NCI-H524 (cell line): ENCODE measurements at places on chromosomes 13 and 19.

GRCh38 chr19:15247107-15248014 is 15.1 kb upstream of the EPHX3 start:
- DNase-seq, result peak; percentile 59

DNA sequence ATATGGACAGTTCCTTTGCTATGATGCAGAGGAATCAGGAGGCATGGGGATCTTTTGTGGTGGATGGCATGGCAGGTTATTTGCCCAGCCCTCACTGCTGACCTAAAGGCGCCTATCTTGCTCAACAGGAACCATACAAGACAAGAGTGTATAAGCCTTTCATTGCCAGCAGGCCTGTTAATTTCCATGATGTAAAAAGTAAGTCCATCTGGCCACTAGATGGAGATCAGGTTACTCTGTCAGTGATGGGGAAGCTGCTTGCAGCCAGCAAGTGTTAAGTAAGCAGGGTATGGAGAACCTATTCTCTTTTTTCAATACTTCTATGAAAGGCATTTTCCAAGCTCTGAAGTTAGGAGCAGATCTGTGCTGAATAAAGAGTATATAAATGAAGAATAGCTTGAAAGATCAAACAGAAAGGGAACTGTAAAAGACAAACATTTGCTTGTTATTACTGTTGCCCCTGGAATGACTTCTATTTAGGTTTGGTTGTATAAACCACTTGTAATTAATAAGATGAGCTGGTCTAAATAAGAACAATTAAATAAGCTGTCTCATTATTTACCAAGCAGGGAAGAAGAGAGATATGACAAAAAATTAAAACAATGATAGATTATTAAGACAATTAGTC is 210.9 kb downstream of the RGCC start:
- peak; percentile 89 for DNase-seq

GRCh38 chr13:34628209-34628682 is 313.8 kb upstream of the NBEA start:
- no peak for DNase-seq

DNA sequence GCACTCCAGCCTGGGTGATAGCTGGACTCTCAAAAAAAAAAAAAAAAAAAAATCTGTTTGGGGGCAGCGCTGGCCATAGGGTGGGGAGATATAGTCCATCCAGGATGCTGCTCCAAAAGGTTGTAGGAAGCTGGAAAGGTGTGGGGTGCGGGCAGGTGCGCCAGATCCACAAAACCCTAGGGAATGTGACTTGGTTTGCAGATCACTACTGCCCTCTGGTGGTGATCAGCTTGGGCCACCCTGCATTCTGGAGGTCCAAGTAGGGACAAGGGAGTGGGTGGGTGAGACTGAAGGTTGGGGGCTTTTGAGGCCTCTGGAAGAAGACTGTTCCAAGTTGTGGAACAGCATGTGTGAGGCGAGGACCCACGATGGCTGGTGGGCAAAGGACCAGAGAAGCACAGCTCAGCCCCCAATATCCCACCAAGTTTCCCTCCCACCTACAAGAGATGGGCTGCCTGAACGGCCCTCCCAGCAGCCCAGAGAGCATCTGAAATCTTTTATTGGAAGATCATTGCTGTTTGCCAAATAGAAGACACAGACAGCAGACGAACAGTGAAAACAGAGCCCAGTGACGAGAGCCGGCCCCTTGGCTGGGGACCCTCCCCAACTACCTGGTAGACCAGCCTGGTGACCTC is 10.4 kb upstream of the TYK2 start:
- peak; percentile 65 for DNase-seq

DNA sequence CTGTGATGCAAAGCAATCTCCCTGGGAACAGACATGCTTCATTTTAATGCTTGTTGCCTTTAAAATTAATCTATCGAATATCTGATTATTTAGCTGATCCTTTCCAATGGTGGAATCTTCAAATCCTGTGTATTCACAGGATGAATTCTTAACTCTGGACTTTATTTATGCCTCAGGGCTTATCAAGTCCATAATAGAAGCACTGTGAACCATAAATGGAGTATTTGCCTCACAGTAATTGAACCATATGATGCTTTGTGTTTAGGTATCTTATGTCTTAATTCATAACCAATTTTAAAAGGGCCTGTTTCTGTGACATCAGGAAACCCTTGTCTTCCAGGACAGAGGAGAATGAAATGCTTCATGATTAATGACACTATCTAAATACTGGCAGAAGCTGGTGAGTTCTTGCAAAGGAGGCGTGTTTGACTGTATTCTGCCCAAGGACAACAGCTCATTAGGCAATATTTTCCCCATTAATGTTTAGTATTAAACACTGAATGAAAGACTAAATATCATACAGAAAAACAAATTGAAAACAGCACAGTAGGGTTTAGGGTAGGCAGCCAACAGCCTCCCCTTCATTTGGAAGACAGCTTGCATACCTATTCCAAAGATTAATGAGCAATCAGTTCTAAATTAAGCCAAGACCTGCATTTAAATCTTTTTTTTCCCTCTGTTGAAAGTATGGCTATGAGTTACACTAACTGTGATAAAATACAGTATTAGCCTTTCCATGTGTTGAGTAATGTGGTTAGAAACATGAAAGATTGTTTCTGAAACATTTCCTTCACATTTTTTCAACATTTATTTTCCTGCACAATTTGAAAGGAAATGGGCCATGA is 709.4 kb downstream of the PCDH9 start:
- no peak for DNase-seq

GRCh38 chr13:102650444-102650843 is 44.4 kb downstream of the METTL21C start:
- no peak for DNase-seq

GRCh38 chr13:112445411-112446271 is 69.5 kb downstream of the SPACA7 start:
- no peak for DNase-seq

GRCh38 chr19:51473009-51473707 is 5.2 kb upstream of the CEACAM18 start:
- peak; percentile 57 for DNase-seq

DNA sequence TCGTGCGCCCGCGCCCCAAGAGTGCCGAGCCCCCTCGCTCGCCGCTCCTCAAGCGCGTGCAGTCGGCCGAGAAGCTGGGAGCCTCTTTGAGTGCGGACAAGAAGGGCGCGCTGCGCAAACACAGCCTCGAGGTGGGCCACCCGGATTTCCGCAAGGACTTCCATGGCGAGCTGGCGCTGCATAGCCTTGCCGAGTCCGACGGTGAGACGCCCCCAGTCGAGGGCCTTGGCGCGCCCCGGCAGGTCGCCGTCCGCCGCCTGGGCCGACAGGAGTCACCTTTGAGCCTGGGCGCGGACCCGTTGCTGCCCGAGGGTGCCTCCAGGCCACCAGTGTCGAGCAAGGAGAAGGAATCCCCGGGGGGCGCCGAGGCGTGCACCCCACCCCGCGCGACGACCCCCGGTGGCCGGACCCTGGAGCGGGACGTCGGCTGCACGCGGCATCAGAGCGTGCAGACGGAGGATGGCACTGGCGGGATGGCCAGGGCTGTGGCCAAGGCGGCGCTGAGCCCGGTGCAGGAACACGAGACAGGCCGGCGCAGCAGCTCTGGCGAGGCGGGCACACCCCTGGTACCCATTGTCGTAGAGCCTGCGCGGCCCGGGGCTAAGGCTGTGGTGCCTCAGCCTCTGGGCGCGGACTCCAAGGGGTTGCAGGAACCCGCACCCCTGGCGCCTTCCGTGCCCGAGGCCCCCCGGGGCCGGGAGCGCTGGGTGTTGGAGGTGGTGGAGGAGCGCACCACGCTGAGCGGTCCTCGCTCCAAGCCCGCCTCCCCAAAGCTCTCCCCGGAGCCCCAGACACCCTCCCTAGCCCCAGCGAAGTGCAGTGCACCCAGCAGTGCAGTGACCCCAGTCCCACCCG is 7.1 kb downstream of the DNASE2 start:
- DNase-seq, result no peak
